ENCODE measurements at places on chromosomes 6 and 20.

GRCh38 chr6:127343809-127344659 lies 625 bp upstream of the ECHDC1 start:
- no peak for DNase-seq

DNA sequence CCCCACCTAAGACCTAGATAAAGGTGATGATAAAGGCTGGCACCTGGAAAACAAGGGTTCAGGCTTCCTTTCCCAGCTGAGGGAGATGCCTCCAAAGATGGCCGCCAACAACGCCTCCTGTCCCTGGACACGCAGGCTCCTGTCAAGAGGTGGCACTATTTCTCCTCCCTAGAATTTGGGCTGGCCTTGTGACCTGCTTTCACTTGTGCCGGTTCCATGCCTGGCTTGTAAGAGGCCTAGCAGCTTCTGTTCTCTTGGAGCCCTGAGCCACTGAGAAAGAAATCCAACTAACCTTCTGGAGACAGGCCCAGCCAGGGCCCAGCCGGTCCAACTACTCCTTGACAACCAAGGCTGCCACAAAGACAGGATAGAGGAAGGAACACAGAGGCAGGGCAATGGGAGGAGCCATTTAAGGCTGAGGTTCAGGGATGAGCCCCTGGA lies 60.2 kb upstream of the RALY start:
- peak; percentile 55 for DNase-seq

- no peak for DNase-seq
Observed at GRCh38 chr20:50545126-50545525, 34.9 kb downstream of the PTPN1 start.

DNA sequence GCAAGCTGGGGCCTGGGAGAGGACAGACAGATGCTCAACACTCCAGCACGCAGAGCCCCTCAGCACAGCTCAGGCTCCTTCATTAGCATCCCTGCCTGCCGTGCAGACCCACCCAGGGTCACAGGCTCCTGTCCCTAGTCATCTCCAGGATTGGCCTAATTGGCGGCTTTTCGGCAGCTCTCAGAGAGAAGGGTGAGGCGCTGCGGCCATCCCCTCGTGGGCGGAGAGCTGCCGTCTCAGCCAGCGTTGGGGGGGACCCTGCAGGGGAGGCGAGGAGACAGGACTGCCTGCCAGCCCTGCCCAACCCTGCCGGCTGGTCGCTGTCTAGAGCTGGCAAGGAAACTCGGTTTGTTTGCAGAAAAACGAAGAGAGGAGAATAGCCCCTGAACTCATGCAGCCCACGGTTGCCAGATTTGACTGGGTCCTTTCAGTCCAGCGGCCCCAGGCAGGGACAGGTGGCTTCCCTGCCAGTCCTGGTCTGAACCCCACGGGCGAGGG lies 26.8 kb downstream of the BHLHE23 start:
- DNase-seq, result no peak
